GM23338 (cell line): ENCODE measurements at places on chromosomes 6 and 20.

- no peak for DNase-seq
These were observed 53.6 kb upstream of the TNFAIP3 start for GRCh38 chr6:137813308-137813970.

- DNase-seq = no peak
These were observed 211.2 kb downstream of the C6orf118 start for GRCh38 chr6:165098165-165098564.

- peak; percentile 61 for DNase-seq
These were observed at the start of gene PXDC1 for GRCh38 chr6:3751077-3751729. TSS of gene PXDC1 (minus strand) at chr6:3751713. CDS start at chr6:3751531, 182 bp downstream.

GRCh38 chr6:73290435-73290834, 27.4 kb upstream of the KHDC1 start:
- DNase-seq = no peak

DNA sequence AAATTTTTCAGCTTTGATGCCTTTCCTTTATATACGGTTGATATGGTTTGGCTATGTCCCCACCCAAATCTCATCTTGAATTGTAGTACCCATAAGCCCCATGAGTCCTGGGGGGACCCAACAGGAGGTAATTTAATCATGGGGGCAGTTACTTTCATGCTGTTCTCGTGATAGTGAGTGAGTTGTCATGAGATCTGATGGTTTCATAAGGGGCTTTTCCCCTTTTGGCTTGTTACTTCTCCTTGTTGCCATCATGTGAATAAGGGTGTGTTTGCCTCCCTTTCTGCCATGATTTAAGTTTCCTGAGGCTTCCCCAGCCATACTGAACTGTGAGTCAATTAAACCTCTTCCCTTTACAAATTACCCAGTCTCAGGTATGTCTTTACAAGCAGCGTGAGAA, 66.8 kb downstream of the ARHGAP18 start:
- no peak for DNase-seq

DNA sequence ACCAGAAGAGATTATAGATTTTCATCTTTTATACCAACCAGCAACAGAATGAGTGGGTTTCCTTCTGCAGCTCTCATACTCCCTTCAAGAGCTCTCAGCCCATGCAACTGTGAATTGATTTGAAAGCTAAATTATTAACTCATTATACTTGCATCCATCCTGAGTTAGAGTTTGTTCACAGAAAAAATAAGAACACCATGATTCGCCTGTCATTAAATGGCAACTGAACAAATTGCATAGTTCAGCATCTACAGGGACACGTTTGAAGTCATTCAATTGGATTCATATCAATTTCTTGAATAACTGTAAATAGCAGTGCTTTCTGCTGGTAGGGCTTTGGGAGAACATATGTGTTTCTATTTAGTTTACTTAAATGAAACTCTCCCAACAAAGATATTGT, 65.7 kb downstream of the NKAIN2 start:
- DNase-seq = no peak
